Vagina (tissue), 2 donors: ENCODE measurements at places on chromosomes 16 and 17.

DNA sequence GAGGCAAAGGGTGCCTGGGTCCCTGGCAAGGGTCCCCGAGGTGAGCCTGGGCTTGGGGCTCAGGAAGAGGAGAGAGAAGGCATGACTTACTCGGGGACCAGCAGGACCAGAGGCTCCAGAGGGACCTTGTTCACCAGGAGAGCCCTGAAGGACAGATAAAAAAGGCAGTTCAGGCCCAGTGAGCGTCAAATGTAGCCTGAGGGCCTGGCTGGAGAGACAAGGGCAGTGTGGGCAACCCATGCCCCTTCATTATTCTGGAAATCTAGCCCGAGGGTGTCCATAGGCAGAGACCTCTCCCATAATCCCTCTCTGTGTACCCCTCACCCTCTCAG is 14.1 kb downstream of the COL1A1 start:
- no peak for DNase-seq

- DNase-seq = no peak
Measured at GRCh38 chr16:73058616-73059409, 10.9 kb upstream of the ZFHX3 start.

DNA sequence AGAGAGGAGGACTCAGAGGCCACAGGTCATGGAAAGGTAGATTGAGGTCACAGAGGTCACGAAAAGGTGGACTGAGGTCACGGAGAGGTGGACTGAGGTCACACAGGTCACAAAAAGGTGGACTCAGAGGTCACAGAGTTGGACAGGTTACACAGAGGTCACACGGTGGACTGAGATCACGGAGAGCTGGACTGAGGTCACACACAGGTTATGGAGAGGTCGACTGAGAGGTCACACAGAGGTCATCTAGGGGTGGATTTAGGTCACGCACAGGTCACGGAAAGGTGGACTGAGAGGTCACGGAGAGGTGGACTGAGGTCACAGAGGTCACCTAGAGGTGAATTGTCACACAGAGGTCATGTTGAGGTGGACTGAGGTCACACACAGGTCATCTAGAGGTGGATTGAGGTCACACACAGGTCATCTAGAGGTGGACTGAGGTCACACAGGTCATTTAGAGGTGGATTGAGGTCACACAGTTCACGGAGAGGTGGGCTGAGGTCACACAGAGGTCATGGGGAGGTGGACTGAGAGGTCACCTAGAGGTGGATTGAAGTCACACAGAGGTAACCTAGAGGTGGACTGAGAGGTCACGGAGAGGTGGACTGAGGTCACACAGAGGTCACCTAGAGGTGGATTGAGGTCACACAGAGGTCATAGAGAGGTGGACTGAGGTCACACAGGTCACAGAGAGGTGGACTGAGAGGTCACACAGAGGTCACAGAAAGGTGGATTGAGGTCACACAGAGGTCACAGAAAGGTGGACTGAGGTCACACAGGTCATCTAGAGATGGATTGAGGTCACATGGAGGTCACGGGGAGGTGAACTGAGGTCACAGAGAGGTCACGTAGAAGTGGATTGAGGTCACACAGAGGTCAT is 26.7 kb upstream of the JPT2 start:
- no peak for DNase-seq

GRCh38 chr17:73679476-73679875 is 35.2 kb upstream of the SDK2 start:
- DNase-seq = no peak

DNA sequence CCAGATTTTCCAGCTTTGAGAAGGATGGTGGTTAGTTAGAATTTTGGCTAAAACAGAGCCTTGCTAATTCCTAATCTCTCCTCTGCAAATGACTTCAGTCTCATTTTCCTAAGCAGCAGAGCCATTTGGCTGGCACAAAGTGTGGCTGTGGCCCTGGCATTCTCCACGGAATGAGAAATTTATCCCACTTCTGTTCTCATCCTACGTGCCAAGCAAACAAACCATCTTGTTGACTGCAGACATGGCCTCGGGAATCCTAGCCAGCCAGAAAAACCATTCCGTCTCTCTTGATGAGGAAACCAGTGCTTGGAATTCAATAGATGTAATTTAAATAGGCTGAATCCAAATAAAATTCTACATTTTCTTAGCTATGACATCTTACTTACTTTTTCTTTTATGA is 34.1 kb upstream of the ELAC2 start:
- no peak for DNase-seq

- DNase-seq = no peak
Measured at GRCh38 chr17:35578929-35579432, 610 bp upstream of the PEX12 start.

GRCh38 chr17:77388384-77389306 is 247.9 kb downstream of the SEC14L1 start:
- no peak for DNase-seq

DNA sequence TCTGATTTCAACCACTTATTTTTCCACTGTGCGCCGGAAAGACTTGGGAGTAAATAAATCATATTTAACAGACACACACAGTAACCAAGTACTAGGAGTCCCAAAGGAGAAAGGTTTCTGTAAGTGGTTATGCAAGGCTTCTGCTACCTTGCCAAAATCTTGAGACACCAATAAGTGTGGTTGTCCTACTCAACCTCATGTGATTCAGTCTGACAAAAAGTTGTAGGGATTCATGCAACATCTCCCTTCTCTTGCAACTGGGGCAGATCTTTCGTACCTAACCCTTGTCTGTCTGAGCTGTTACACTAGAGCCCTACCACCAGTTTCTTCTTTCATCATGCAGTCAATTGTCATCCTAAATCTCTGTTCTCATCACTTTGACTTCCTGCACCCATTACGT is 69.9 kb upstream of the NUDT7 start:
- DNase-seq = no peak

DNA sequence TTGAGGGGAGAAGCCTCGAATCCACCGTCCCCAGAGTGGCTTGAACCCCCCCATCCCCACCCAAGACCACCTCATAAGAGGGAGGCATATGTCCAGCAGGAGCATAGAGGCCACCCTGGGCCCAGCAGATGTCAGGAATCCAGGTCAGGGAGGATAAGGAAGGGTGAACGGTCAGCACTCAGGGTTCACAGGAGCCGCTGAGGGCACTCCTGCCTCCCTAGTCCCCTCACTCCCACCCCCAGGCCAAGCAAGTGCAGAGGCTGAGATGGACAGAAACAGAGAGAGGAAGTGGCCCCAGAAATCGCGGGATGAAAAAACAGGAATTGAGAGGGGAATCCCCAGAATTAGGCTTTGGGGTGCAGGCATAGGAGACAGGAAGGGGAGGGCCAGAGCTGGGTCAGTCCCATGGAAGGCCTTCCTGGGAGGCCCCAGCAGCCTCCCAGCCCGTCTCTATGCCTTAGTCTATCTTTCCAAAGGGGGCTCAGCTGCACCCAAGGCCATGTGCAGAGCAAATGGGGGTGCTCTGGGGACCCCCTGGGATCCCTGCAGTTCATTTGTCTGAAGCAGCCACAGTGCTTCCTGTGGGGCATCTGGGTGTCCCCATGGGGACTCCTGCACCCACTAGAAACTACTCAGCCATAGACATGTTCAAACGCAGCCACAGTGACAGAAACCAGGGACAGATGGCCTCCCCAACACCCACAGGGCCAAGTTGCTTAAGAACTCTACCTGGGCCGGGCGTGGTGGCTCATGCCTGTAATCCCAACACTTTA is 1.7 kb downstream of the CMTM3 start:
- no peak for DNase-seq

DNA sequence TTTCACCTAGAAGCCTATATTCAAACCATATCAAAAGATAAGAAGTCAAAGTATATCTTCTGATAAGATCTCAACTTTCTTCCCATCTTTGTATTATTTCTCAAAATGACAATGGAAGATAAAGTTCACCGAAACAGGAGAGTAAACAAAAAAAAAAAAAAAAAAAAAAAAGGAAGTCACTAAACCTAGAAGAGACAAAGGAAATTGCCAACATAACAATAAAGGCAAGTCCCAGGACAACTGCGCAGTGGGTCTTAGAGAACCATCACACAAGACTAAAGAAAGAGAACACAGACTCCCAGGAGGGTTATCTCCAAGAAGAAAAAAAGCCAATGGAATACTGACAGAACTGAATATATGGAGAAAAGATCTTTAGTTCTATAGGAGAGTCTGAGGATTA is 65.7 kb downstream of the SMURF2 start:
- no peak for DNase-seq

GRCh38 chr17:38748149-38748891 is at the start of gene PCGF2:
Gene PCGF2 (minus strand): TSS chr17:38748336. CDS start chr17:38740402, 7,934 bp downstream.
- no peak for DNase-seq

GRCh38 chr16:68563631-68564381 is 24.7 kb downstream of the ZFP90 start:
- DNase-seq = no peak

GRCh38 chr16:56222474-56222997 is 31.2 kb downstream of the GNAO1 start:
- DNase-seq = no peak

DNA sequence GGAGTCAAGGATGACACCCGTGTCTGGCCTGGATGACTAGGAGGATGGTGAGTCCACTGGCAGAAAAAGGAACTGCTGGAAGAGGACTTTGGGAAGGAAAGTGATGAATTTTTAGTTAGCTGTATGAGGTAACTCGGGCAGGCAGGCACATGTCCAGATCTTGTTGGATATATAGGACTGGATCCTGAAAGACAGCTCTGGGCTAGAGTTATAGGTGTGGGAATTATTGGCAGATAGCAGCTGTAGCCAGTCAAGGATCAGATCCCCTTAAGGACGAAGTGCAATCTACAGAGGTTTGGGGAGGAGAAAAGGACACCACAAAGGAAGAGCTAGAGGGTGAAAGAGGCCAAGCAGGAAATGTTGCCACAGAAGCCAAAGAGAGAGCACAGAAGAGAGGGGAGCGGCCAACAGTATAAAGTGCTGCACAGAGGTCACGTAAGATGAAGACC is 10.1 kb downstream of the CYB5D1 start:
- DNase-seq = peak; percentile 52

- no peak for DNase-seq
Measured at GRCh38 chr17:67071595-67071994, 27.2 kb downstream of the CACNG1 start.

- no peak for DNase-seq
Measured at GRCh38 chr16:58502217-58502921, 2.4 kb downstream of the NDRG4 start.

DNA sequence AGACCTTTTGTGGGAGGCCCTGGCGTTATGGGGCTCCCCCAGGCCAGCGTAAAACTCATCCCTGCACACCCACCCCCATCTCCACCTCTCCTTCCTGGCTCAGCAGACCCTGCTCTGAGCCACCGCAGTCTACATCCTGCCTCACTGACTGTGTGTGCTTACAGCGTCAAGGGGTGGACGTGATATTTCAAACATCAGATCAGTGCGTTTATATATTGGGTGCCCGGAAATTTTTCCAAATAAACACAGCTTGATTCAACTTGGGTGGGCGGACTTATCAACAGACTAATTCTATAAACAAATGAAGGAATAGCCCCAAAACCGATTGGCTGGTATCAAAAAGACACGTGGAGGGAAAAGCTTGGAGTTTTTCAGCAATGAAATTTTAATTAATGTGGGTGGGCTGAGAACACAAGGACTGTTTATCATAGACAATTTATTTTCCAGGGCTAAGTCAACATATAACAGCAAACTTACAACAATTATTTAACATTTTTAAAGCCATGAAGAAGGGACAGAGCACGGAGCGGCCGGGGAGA is at the start of gene FOXL1:
TSS of gene FOXL1 (plus strand) at position 489 of the 539 bp plus-strand sequence. CDS start 175 bp downstream, outside the sequence.
- DNase-seq = no peak
